NCI-H1048 (cell line): ENCODE measurements at places on chromosomes 2 and 18.

DNA sequence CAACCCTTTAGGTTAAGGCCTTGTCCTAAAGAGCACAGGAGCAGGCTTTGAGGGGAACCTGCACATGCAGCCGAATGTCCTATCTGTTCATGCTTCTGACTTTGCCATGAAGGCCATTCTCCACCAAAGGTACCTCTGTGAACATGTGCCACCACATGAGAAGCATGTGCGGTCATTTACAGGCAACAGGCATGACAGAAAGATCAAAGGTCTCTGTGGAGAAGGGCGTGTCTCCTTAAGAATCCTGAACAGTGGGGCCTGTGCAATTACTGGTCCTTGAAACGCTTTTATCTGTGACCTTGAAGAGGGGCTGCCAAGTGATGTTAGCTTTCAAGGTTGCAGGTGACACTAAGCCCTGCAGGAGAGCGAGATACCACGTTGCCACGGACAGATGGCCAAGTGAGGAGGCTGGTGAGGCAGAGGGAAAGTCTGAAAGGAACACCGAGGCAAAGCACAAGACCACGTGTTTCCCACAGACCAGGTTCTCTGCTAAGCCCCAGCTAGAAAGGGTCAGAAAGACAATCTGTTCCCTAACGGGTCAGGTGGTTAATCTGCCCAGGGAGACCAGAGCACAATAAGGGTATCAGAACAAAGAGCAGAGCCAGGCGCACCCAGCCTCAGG, 19.5 kb upstream of the POMC start:
- DNase-seq = no peak

DNA sequence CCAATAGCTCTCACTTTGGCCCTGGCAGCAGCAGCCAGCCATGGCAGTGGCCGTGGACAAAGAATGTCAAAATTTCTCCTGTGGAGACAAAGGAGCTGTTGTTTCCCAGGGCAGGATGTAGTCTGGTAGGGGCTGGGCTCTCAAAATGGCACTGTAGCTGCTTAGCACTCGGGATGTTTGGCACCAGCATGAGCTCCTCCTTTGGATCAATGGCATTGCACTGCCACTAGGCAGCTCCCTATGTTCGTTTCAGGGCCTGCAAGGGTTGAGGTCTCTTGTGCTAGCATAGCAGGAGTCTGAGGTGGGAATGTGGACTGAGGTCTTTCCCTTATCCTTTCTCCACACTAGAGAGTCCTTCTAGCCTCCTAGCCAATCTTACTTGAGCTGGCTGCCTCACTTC, 948.8 kb upstream of the FAM98A start:
- no peak for DNase-seq

DNA sequence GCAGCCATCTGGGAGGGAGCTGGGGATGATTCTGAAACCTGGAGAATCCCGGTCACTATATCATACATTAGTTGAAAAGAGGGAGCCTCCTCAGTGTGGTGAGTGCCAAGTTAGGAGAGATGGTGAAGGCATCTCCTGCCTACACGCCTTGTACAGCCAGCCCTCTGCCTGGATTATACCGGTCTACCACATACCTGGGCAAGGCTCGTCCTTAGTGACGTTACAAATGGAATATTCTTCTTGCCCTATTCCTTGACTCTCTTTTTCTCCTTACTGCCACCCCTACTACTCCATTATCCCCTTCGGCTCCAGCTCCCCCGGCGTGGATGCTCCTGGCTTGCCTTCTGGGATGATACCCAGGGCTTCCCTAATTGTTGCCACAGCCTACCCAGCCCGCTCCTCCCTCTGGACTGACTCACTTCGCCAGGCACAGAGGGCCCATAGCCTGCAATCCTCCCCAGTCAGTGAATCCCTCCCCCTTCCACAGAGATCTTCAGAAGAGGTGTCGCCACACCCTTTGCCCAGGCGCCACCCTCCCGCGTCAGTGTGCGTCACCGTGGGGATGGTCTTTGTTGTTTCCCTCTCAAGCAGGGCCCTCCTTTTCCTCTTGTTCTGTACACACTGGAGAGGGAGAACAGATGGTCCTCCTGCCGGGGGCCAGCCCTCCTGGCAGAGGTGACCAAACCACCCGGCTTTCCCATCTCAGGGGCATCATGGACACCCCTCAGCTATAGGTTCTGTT, 115.2 kb upstream of the EPAS1 start:
- no peak for DNase-seq

DNA sequence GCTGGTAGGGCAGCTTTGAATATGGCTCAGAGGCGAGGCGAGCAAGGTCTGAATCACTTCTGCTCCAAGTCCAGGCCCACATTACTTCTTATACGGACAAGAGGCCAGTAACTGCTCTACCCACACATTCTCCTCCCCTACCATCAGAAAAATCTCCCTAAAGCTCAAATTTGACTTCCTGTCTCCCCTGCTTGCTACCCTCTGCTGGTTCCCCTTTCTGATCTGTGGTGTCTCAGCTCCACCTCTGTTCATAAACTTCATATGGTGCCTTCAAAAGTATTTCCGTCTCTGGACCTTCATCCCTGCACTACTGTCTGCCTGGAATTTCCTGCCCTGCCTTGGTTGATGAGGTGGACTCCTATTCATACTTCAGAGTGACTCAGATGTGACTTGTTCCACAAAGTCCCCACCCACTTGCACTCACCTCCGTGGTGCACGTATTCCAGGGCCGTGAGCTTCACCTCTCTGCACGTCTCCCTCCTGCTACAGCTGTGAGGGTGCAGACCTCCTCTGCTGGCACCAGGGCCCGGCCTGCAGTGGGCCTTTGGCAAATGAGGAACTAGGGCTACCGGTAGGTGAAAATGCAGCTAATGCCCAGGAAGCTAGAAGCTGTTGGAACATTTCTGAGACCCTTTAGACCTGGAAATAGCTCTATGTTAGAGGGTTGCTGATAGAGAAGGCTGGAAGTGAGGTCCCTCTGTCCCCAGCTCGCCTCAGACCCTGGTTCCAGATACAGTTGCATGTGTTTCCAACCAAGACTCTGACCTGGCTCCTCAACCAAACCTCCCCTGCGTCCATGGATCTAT, 24.6 kb upstream of the KCMF1 start:
- no peak for DNase-seq

- no peak for DNase-seq
Measured at GRCh38 chr2:25955869-25956535, 26.3 kb downstream of the KIF3C start.

- DNase-seq = no peak
Measured at GRCh38 chr2:196606516-196606915, 33.0 kb upstream of the CCDC150 start.
